Stimulated activated naive CD8-positive, alpha-beta T cell treated with anti-CD3 and anti-CD28 coated beads, Interleukin-15, amount 100 ng/mL, for 72 hours (primary cell): ENCODE measurements at places on chromosomes 13 and 19.

DNA sequence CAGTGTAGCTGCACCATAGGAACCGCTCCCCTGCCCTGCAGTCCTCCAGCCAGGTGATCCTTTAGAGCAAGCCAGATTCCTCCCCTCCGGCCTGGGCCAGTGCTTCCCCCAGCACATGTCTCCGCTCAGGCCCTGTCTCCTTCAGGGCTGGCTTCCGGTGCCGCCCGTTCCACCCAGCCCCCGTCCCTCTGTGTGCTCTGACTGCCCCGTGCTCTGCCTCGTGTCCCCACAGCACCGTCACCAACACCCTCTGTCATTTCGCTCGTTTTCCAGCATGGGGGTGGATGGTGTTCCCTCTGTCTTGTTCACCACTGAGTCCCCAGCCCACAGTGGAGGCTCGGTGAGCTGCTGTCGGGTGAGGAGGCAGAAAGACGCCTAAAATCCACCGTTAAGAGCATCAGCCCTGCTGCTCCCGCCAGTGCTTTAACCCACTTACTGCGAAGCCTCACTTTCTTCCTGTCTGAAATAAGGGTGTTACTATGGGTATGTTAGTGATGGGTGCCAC, 54.5 kb downstream of the TSSK6 start:
- DNase-seq = peak; percentile 65

- peak; percentile 50 for DNase-seq
Observed at GRCh38 chr13:114067381-114067885, 65.0 kb downstream of the RASA3 start.

DNA sequence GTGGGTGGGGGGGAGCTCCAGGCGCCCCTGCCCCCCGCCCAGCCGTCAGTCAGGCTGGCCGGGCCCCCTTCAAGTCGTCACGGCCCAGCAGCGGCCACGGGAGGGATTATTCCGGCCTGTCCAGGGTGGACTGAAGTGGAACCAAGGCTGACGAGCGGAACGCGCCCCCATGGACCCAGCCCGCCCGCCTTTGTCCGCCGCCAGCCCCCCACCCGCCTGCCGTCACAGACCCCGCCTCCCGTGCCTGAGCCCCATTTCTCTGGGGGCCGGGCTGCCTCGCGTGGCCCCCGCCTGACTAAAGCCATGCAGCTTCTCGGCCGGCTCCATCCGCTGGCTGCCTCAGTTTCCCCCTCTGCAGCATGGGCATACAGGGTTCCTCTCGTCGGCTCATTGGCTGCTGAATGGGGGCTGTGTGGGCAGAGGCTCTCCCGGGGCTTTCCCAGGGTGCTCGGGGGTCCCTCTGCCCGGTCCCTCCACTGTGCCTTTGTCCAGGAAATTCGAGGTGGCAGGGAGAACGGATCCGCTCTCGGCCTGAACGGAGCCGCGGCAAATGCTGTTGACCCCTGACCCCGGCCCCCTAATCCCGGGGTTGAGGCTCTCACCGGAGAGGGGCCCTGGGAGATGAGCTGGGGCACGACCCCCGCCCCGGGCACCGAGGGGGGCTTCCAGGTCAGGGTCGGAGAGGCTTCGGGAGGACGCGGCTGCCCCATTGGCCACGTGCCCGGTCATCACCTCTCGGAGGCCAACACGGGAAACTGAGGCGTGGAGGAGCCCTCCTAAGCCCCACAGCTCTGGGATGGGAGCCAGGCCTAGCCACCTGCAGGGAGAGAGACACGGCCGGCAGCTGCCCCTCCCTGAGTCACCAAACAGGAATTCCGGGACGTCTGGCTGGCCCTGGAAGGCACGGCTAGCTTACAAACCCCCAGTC, 27.4 kb downstream of the EFNA2 start:
- no peak for DNase-seq

- DNase-seq = no peak
Observed at GRCh38 chr13:107512551-107512950, 702.8 kb downstream of the LIG4 start.

- no peak for DNase-seq
Observed at GRCh38 chr13:51761643-51762350, 42.2 kb downstream of the DHRS12 start.

GRCh38 chr13:76380446-76381065, 505.6 kb downstream of the KCTD12 start:
- no peak for DNase-seq

DNA sequence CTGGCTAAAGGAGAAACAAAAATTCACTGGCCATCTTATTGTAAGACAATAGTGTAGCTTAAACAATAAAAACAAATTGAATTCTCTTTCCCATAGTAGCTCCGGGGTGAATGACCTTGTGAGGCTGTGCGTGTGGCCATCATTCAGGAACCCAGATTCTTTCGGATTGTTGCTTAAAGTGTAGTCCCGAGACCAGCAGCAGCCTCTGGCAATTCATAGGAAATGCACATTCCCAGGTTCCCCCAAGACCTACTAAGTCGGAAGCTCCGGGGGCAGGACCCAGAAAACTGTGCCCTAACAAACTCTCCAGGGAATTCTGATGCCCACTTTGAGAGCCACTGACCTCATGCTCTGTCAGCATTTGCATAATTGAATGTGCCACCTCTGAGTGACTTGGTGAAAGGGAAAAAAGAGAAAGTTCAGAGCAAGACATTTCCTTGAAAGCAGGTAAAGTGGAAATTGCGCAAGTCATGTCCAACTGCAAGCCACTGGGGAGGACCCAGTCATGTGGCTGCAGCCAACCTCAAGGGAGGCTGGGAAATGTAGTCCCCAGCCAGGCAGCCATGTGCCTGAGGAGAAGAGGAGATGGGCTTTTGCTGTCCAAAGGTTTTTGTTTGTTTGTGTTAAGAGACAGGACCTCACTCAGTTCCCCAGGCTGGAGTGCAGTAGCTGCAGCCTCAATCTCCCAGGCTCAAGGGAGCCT, 50.7 kb upstream of the PNMA8B start:
- DNase-seq = no peak

- DNase-seq = no peak
Observed at GRCh38 chr19:50784710-50785109, 5.5 kb upstream of the ACP4 start.

- DNase-seq = no peak
Observed at GRCh38 chr13:90565985-90566713, 781.3 kb upstream of the MIR17HG start.

DNA sequence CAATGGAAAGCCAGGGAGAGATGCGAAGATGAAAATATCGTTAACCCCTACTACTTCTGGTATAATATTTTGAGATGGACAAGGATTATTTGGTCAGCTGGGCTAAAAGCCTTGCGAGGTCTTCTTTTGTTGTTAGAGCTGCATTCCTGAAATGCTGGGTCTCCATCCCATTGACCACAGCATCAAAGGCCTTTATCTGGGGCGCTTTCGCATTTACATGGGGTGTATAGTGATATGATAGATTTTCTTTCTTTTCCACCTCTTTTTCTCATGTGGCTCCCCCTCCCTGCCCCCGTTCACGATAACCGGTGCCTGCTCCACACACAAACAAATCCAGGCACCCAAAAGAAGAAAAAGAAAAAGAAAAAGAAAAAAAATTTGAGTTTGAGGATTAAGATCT, 77.5 kb downstream of the ZNF536 start:
- no peak for DNase-seq

- no peak for DNase-seq
Observed at GRCh38 chr19:58482372-58482771, 6.2 kb downstream of the ZNF446 start.

- DNase-seq = no peak
Observed at GRCh38 chr13:100506600-100507422, 81.8 kb downstream of the GGACT start.

- DNase-seq = no peak
Observed at GRCh38 chr13:50589139-50589538, 254.4 kb downstream of the DLEU7 start.

DNA sequence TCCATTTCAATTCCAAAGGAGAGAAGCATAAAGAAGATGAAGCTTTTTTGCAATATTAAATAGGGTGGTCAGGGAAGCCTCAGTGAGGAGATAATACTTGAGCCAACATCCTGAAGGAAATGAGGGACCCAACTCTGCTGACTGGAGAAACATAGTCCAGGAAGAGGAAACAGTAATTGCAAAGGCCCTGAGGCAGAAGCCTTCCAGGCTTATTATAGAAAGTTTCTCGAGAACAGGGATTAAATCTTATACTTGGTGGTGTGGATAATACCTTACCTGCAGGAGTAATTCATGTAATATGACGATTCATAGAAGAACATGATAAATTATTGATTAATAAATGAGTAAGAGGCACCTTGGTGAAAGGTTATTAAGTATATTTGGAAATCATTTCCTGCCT, 1.0 kb upstream of the RFC3 start:
- no peak for DNase-seq

- DNase-seq = no peak
Observed at GRCh38 chr19:15112385-15112784, 5.2 kb downstream of the SYDE1 start.

DNA sequence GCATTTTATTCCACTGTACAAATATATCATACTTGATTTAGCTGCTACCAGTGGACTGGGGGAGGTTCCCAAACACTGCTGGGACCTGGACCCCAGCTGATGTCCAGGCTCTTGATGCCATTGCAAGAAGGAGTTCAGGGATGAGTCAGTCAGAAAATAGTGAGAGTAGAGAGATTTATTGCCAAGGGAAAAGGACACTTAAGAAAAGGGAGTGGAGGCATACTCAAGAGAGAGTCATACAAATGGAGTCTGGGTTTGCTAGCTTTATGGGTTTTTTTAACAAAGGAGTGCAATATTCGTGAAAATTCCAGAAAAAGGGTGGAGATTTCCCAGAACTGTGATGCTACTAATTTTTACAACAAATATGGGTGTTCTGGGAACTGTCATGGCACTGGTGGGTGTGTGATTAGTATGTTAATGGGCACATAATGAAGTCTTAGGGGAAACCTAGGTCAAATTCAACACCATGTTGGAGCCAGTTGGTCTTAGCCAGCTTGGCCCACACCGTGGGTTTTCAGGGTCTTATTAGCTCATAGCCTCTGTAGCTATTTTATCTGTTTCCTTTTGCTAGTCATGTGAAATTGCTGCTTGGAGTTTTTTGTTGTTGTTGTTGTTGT, 36.2 kb downstream of the GPC6 start:
- no peak for DNase-seq

DNA sequence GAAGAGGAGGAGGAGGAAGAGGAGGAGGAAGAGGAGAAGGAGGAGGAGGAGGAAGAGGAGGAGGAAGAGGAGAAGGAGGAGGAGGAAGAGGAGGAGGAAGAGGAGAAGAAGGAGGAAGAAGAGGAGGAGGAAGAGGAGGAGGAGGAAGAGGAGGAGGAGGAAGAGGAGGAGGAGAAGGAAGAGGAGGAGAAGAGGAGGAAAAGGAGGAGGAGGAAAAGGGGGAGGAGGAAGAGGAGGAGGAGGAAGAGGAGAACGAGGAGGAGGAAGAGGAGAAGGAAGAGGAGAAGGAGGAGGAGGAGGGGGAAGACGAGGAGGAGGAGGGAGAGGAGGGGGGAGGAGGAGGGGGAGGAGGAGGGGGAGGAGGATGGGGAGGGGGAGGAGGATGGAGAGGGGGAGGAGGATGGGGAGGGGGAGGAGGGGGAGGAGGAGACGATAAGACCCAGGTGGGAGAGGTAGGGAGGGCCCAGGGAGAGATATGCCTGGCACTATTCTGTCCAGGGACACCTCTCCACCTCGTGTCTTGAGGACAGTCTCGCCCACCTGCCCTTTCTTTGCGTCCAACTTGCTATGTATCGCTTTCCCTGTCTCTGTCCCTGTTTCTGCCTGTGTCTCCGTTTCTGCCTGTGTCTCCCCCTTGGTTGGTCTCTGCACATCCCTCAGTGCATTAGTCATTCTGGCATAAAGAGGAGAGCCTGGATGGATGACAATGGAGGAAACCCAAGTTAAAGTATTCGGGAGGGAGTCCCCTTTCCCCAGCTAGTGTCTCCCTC, 7.1 kb upstream of the KLK5 start:
- DNase-seq = no peak

DNA sequence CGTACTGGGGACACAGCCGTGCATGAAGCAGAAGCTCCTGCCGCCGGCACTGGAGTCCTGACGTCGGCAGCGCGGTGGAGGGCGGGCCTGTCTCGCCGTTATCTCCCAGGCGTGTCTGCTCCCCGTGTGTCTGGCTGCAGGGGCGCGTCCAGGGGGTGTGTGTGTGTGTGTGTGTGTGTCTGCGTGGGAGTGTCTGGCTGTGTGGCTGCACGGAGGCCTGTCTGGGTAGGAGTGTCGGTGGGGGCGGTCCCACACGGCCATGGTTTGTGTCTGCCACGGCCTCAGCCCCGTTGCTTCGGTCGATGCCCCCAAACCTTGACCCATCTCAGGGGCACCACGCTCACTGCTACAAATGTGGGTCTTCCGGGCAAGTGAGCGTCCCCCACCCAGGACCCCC, 18.3 kb downstream of the ARID3A start:
- no peak for DNase-seq

DNA sequence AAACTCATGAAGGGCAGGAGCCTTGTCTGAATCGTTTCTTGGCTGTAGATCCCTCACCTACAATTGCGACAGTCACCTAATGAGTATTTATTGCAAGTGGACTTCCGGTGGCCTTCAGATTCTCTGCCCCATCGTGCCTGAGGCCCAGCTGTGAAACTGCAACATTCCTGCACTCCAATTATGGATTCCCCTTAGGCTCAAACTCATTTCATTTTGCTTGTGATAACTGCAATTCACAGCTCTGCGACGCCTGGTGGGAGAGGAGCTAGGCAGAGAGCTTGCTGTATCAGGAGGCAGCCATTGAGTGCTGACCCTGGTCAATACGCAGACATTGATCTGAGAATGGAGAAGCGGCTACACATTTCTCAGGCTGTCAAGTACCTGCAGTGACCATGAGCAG, 59.0 kb downstream of the CCDC70 start:
- DNase-seq = no peak

DNA sequence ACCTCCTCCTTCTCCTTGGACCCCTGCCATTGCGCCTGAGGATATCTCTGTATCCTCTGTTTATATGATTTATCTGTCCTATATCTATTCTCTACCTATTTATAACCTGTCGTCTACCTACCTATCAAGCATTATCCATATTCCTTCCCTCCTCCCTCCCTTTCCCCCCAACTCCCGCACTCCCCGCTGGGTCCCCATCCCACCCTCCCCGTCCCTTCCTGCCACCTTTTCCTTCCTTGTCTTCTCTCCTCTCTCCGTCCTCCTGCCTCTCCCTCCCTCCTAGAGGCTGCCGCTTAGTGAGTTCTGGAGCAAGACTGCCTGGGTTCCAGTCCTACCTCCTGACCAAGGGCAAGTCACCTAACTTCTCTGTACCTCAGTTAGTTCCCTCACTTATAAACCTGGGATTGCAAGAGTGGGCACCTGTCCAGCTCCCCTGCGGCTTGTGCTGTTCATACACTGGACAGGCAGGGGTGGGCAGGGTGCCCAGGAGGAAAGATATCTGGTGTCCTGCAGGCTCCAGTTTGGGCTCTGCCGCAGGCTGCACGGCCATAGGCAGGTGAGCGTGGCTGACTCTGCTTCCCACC, 16.1 kb downstream of the TTYH1 start:
- DNase-seq = no peak
